ENCODE measurements at places on chromosomes 1 and 21.

DNA sequence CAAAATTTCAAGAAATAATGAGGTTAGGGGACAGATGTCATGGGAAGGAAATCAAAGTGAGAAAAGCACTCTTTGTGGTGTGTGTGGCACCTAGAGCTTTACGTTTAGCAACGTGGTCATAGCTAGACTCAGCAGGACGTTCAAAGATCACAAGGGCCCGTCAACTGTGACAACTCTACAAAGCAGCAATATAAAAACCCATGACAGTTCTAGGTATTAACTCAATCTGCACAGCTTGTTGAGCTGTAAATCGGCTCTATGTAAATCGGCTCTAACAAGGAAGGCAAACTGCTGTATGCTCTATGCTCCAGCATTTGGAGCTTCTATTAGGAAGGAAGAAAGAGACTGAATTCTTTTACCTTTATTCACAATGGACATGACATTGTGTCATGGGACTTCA lies 64.8 kb downstream of the TP53BP2 start:
- DNase-seq = no peak

DNA sequence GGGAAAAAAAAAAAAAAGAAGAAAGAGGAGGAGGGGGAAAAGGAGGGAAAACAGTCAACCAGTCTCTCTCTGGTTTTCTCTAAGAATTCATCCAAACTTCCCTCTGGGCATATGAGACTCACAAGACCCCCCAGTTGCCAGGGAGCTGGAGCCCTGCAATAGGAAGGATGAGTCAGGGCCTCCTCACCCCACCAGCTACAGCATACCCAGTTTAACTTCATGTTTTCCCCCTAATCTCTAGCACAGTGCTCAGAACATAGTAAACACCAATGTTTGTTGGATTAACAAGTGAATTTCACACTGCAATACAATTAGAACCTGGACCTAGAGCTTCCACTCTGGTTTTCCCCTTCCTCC lies 7.8 kb downstream of the F11R start:
- DNase-seq = no peak

GRCh38 chr1:179164494-179164893 lies 65.0 kb downstream of the ABL2 start:
- DNase-seq = no peak

DNA sequence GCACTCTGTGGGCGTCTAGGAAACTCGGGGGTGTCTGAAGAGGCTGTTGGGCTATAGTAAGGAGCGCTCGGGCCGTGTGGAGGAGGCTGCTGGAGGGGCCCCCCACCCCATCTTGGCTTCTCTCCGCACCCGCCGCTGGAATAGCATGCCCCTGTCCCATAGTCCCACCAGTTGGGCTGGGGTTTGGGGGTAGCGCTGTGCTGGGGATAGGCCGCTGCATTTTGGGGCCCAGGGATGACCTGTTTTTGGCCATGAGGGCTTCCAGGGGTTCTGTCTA lies 511 bp downstream of the EFNA3 start:
- no peak for DNase-seq

DNA sequence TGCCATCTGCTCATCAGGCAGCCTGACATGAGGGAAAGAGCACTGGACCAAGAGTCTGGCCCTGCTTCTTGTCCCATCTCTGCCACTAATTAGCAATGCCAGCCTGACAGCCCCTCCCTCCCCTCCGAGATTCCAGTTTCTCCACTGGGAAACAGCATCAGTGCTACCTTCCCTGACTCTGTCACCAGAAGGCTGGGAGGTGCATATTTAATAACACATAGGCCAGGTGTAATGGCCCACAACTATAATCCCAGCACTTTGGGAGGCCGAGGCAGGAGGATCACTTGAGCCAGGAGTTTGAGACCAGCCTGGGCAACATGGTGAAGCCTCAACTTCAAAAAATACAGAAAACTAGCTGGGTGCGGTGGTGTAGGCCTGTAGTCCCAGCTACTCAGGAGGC lies 41.2 kb upstream of the ZBTB40 start:
- no peak for DNase-seq

DNA sequence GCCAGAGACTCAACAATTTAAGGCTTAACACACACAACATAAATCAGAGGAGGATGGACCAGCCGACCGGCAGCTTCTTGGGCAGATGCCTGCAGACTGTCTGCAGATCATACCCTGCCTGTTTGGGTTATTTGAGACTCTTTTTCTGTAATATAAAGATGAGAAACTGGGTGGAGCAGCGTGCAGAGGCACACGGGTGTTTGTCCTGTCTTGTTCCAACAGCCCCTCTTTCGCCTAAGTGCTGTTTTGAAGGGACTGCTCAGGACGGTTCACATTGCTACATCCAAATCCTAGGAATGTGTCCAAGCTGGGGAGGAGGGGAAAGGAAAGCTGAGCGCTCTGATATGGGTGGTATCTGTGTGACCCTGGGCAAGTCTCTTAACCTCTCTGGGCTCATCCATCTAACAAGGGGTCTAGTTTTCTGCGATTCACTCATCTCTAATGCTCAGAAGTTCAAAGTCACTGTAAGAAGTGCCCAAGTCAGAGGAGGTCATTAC lies 149.9 kb downstream of the CLIC6 start:
- DNase-seq = no peak

DNA sequence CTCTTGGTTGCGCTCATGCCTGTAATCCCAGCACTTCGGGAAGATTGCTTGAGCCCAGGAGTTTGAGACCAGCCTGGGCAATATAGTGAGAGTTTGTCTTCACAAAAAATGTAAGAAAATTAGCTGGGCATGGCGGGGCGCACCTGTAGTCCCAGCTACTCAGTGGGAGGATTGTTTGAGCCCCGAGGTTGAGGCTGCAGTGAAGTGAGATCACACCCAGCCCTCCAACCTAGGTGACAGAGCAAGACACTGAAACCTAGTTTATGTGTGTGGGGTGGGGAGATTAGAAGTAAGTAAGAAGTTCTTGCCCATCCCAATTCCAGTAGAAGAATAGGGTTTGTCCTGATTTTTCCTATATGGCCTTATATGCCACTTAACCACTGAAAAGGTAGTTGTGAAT lies 2.0 kb downstream of the RPL5 start:
- DNase-seq = no peak

DNA sequence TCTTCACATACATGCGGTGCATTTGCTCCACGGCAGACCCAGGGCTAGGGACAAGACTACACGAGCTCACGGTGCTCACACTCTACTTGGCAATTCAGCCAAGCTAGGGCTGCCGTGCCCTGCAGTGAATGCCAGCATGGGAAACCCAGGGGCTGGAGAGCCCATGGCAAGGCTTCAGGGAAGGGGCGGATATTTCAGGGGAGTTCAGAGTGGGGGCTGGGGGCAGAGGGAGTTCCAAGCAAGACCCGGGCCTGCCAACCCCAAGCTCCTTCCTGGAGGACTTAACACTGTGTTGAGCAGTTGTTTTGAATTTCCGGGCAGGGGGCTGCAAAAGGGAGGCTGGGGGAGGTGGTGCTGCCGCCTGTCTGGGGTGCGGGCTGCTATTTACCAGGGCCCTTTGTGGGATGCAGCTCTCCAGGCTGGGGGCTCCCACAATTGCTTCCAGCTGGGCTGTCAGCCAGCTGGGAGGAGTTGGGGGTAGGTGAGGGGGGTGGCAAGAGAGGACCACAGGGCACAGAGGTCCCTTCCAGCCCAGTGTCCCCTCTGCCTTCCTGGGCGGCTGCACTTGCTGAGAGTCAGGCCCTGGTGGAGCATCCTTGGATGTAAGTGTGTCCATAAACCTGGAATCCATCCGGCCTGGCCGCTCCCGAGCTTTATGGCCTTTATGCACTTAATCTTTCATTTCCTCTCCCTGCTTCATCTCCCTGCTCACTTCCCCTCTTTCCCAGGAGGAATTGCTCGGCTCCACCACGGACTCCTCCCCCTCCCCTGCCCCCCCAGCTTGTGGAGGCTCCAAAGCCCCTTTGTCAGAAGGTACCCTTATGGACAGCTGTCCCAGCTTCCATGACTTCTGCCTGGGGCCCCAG lies 55.8 kb upstream of the SSBP3 start:
- no peak for DNase-seq
